Left kidney (tissue), 8 donors: ENCODE measurements at places on chromosomes 11 and 22.

- no peak for DNase-seq
Measured at GRCh38 chr11:1530686-1531448, 41.2 kb downstream of the DUSP8 start.

GRCh38 chr22:35128637-35129036 is 62.7 kb downstream of the ISX start:
- no peak for DNase-seq

GRCh38 chr11:76524919-76525318 is 80.1 kb downstream of the EMSY start:
- DNase-seq = no peak

DNA sequence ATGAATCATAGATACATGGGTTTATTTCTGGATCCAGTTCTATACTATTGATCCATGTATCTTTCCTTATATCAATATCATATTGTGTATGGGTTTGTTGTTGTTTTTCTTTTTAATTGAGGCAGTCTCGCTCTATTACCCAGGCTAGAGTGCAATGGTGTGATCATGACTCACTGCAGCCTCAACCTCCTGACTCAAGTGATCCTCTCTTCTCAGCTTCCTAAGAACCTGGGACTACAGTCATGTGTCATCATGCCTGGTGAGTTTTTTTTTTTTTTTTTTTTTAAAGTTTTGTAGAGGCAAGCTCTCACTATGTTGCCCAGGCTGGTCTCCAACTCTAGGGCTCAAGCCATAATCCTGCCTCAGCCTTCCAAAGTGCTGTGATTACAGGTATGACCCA is 1589.4 kb upstream of the TENM4 start:
- no peak for DNase-seq

- DNase-seq = no peak
Measured at GRCh38 chr22:37916311-37916710, 10.2 kb downstream of the MICALL1 start.

DNA sequence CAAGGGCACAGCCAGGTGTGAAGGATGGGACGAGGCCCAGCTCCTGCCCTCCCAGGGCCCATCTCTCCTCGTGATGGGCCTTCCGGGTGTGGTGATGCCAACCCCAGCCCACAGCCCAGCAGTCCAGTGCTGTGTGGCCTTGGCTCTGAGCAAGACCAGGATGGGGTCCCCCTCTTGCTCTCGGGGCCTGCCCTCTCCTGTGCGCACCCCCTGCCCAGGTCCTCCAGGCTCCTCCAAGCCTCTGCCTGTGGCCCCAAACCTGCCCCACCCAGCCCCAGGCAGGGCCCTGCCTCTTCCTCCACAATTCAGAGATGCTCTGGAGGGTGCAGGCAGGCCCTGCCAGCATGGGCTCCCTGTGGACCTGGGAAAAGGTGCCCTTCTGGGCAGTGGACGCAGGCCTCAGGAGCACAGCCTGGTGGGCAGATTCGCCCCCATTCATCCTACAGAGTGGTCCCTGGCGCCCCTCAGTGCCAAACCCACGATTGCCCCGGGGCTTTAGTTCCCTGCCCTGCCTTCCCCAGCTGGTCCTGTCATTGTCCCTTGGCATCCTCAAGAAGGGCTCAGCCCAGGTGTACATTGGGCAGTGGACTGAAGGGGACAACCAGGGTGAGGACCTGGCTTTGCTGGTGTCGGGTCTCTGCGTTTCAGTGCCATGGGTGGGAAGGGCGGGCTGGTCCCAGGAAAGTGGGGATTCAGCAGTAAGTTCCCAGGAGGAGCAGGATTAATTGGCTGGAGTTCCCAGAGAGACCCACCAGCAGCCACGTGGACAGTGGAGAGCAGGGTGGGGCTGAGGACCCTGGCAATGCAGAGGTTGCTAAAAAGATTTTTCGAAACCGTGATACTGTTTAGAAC is 19.8 kb downstream of the EIF1AD start:
- no peak for DNase-seq

DNA sequence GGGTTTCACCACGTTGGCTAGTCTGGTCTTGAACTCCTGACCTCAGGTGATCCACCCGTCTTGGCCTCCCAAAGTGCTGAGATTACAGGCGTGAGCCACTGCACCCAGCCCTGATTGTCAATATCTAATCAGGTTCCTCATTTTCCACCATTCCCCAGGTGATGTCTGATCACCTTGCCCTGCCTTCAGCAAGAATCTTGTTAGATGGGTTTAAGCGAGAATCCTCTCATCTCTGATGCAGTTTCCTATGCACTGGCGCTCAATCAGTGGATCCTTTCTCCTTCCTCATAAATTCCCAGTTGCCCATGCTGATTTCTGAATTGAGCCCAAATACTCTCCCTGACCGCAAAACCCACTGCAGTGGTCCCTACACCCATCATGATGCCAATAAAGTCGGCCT is 664 bp upstream of the ZC3H7B start:
- DNase-seq = no peak

GRCh38 chr11:134034496-134035381 is 34.1 kb upstream of the JAM3 start:
- DNase-seq = no peak

GRCh38 chr22:21108379-21109115 is 62.8 kb downstream of the LRRC74B start:
- DNase-seq = no peak
